CD4-positive, alpha-beta T cell treated with Interleukin-4 for 4 hours (primary cell): ENCODE measurements at places on chromosomes 7 and 10.

GRCh38 chr10:103916876-103917275 is 1.1 kb downstream of the STN1 start:
- peak; percentile 52 for DNase-seq

- no peak for DNase-seq
These were observed 132.4 kb upstream of the DNAJB12 start for GRCh38 chr10:72487116-72487515.

DNA sequence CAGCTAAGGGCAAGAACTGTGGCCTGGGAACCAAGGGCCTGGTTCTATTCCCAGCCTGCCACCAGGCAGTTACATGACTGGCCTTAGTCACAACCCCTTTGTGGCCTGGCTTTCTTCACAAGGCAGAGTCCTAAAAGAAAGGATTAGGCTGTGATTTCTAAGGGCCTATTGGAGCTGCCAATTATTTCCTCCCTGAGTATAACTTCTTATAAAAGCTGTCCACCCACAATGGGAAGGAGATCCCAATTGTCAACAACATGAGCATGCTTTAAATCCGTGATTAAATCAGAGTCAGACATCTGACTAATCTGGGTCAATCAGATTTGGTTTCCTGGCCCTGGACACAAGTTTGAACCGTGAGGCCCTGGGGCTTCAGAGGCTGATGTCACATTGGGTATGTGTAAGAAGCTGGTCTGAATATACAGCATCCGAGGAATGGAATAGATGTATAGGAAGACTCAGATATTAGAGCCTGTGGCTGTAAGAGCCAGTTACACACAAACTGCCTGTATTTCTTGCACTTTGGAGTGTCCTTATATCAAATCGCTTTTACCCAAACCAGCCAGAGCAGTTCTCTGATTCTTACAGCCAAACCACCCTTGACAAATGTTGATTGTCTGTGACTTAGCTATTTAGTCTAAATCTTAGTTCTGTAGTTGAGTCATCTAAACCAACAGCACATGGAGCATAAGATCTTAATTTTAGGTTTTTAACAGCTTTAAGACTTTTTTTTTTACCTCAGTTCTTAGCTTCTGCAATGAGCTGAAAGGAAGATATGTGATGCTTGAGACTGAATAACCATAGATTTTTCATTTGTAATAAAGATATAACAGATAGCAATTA is 61.3 kb downstream of the ABCB4 start:
- DNase-seq: no peak

DNA sequence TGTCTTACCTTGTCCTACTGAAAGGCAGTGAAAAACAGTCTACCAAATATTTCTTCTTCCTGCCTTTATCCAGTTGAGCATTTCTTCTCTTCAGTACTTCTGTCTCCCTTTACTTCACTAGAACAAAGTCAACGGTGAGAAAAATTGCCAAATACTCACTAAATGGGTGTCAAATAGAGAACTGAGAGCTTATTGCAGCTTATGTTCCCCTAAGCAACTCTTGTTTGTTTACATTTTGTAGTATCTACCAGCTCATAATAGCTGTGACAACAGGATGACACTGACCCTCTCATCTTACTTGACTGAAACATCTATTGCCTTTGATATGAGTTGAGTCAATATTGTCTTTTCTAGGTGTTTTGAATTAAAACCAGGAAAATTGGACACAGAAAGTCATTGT is 327.9 kb upstream of the SORCS1 start:
- no peak for DNase-seq

- no peak for DNase-seq
These were observed 85.7 kb downstream of the LRGUK start for GRCh38 chr7:134212576-134213546.

- no peak for DNase-seq
These were observed 59.4 kb upstream of the NAMPT start for GRCh38 chr7:106344211-106344610.

DNA sequence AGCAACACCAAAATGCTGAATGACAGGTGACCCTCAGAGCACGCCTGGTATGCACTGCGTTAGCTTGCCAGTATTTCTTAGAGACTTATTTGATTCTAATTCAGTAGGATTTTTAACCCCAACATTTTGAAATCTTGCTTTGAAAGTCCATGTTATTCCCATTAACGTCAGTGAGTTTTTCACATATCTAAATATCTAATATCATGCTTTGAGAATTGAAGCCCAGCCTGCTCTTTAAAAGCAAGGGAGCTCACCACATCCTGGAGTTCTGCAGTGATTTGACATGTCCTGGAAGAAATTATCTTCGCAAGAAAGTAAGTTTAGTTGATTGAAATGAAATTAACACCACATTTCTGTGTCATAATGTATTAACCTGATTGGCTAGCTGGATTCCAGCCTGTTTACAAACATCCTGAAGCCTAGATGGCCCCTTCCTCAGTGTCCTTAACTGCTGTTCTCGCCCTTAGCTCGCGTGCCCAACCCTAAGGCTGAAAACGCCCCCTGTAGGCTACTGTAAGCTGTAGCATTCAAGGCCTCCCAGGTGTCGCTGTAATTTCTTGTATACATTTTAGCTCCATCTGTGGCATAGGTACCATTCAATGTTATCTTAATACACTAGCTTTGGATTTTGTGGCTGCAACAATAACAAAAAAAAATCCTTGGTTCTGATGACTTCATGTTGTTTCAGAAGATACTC is 191.5 kb downstream of the MGMT start:
- DNase-seq: no peak

DNA sequence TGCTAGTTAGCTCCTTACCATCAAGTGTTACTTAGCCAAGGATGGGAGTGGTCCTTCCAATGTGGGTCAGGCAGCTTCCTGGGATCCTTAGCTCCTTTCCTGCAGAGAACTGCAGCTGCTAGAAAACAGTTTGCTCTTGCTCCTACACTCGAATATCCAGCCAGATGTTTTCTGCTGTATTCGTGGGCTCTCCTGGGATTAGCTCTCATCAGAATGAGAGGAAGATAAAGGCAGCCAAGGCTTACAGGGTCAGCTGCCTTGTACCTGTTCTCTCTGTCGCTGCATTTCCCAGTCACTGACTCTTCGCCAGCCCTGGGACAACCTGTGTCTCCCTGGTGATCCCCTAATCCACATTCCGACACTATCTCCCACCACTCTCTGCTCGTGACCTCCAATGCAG is 29.0 kb downstream of the NEUROD6 start:
- no peak for DNase-seq

- DNase-seq: peak; percentile 64
These were observed 30.6 kb downstream of the APBB1IP start for GRCh38 chr10:26468700-26469099.

DNA sequence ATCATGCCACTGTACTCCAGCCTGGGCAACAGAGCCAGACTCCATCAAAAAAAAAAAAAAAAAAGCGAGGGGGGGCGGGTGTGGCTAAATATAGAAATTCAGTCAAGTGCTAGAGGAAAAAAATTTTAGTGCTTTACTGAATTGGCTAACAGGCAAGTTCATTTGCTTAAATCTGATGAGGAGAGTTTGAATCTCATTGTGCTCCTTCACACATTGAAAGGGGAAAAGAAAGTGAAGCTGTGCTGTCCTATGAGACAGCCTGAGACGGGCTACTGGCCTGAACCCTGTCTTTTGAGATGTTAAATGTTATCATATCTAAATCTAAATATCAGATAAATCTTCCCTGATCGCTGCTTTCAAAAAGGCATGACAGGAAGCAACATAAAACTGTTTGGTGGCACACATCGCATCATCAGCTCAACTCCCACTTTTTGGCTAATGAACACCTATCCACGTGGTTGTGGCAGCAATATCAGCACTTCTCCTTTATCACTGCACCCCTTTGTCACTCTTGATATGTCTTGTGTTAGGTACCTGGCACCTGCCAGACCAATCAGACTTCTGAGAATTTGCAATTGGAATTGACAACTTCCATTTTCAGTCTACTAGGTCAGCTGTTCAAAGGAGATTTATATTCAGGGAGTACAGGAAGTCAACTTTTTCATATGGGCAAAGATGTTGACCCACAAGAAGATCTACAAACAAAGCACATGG is 14.0 kb upstream of the IFIT1B start:
- no peak for DNase-seq

DNA sequence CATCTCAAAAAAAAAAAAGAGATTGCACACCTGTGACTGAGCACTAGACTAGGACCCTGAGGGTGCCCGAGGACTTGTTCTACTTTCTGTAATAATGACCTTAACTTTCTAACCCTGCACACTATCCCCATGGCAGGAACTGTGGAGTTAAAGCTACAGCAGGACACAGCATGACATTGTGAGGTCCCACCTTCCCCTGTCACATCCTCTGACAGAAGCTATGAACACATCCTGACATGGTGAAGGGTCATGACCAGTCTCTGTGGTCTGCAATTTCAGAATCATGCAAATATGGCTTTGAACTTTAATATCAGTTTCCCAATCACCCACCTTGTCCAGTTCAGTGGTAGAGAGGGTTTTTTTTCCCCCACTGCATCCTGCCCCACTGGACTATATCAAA is 18.5 kb upstream of the SAR1A start:
- no peak for DNase-seq

DNA sequence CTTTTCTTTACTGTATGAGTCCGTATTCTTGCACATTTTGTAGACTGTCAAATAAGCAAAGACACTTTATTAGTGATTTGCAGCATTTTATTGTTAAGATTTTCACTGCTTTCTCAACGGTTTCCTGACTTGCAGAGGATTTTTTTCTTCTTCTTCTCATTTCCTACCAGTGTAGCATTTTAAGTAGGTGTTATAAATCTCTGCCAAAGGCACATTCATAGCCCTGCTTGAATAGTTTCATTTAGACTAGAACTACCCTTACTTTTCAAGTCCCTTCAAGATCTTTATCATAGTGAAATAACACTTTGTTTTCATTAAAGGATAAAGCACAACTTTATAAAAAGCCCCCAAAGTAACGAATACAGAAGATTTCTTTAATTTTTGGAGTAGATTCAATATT is 271.4 kb downstream of the TSPAN12 start:
- DNase-seq: no peak

GRCh38 chr10:59290448-59290847 is 71.9 kb downstream of the FAM13C start:
- DNase-seq: no peak

DNA sequence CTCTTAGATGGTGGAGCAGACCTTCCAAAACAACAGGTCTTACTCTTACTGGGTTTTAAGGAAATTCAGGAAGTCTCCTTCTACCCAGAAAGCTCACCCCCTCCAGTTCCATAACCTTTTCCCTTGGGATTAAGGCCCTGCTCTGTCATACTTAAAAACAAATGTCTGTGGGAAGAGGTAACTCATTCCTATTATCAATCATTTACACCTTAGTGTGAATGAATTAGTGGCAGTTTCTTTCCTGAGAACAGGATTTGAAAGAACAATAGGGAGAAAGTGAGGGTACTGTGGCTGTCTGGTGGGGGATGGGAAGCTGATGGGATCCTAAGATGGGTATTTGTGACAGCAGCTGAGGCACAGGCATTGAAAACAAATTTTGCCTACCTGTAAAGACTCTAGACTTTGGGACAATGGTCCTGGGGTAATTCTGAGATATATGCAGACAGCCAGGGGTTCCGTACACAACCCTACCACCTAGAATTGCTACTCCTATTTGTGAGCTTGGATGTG is 22.2 kb upstream of the PDLIM1 start:
- no peak for DNase-seq

DNA sequence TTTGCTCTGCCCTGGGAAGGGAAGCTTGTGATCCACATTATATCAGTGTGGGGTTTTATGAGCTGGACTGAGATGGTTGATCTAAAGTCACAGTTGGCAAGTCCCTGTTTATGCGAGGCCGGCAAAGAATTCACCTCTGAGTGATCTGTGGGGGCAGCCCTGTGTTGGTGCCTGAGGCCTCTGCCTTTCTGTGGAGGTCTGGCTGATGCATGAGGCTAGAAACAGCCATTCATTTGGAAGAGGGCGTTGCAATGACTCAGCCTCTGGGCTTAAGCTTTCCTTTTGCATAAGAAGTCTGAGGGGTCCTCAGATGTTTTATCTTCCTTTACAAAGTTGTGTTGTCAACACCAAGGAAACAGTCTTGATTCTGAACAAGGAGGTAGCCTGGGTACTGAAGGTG is 126.9 kb downstream of the MGMT start:
- no peak for DNase-seq

GRCh38 chr7:142813226-142813625 is 41.6 kb upstream of the EPHB6 start:
- peak; percentile 68 for DNase-seq

GRCh38 chr7:158236400-158236799 is 351.2 kb downstream of the PTPRN2 start:
- no peak for DNase-seq

GRCh38 chr7:49001610-49002033 is 77.3 kb downstream of the CDC14C start:
- no peak for DNase-seq

DNA sequence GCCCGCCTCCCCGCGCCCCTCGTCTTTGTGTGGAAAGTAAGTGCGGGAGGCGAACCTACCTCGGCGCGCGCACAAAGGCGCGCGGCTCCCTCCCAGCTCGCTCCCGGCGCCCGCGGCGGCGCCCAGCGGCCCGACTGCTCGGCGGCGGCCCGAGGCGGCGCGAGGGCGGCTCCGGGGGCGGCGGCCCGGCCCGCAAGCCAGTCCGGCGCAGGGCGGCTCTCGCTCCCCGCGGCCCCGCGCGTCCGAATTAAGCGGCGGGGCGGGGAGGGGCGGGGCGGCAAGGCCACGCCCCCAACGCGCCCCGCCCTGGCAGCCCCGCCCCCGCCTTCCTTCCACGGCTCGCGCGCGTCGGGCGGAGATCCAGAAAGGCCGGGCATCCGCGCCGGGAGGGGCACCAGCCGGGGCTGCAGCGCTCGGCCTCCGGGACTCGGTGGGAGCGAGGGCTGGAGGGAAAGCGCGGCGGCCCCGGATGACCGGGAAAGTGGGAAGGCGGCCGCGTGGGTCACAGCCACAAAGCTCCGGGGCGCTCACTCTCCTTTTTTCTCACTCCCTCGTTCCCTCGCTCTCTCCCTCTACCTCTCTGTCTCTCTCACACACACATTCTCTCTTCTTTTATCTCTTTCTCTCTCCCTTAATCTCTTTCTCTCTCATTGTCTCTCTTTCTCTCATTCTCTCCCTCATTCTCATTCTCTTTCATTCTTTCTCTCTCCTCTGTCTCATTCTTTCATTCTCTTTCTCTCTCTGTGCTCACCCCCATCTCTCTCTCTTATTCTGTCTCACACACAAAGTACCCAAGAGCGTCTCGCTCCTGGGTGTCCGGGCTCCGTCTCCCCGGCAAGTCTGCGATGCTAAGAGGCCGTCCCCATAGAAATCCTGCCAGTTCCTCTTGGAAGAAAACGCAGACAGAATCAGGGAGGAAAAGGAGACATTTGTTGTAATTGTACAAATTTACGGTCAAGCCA is 170.2 kb downstream of the FAM107B start:
- DNase-seq: peak; percentile 63

GRCh38 chr7:2245883-2246675 is 4.1 kb downstream of the NUDT1 start:
- no peak for DNase-seq

- no peak for DNase-seq
These were observed 115.6 kb downstream of the TSPAN12 start for GRCh38 chr7:120742372-120742771.

DNA sequence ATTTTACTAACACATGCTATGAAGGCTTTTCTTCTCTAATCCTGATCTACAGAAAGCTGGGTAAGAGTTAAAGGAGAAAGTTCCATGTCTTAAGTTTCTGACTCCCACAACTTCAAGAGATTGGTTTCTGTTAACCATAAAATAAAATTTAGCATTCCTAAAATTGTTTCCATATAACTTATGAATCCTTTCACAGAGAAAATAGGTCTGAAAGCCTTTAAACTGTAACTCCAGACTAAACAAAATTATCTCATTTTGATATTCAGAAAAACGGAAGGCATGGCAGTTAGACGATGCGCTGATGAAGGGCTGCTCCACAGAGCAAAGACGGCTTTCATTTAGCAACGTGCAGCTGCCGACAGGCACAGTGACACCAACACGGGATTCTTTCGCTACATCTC is 133.3 kb downstream of the SLC25A13 start:
- no peak for DNase-seq
